A549 treated with ZK216348 at 1 μM for 4 hours (cell line): ENCODE measurements at places on chromosomes 5 and 9. TPM values are rescaled to one million over a fixed set of nuclear protein-coding genes. Genes with fewer than 3 reads are reported as not detected.

Gene TMEM171
- 4.8 to 7.4 TPM (median 6.3 TPM) in 5 replicates for total RNA-seq

Gene PCDHB12
- not detected in 5 replicates for total RNA-seq

Gene ANXA2R
- total RNA-seq = 1.9 to 3.9 TPM (median 3.2 TPM) in 5 replicates

Gene PTGES
- total RNA-seq = 117 to 168 TPM (median 139 TPM) in 5 replicates

Gene CLIC3
- total RNA-seq = 2.2 to 4.2 TPM (median 3.7 TPM) in 5 replicates

Gene PDLIM4
- total RNA-seq = 0.47 to 1.2 TPM (median 0.63 TPM) in 5 replicates

Gene FOXD4L5
- total RNA-seq = 0.06 to 0.11 TPM (median 0.11 TPM) in 3 of 5 replicates, not detected in the others

Gene RMRP
- total RNA-seq = 7.2 to 17.6 TPM (median 8.8 TPM) in 3 of 5 replicates, not detected in the others

Gene ITGA1
- 0.55 to 2.1 TPM (median 1.5 TPM) in 5 replicates for total RNA-seq

Gene HAPLN1
- not detected in 5 replicates for total RNA-seq

Gene ARHGEF39
- total RNA-seq = 14.7 to 19.5 TPM (median 18.0 TPM) in 5 replicates

Gene RNF130
- total RNA-seq = 36.9 to 45.0 TPM (median 42.5 TPM) in 5 replicates

Gene DAB2IP
- total RNA-seq = 10.3 to 15.4 TPM (median 12.9 TPM) in 5 replicates

Gene SOX30
- not detected in 5 replicates for total RNA-seq

Gene RNF44
- 22.0 to 41.5 TPM (median 37.5 TPM) in 5 replicates for total RNA-seq

Gene ECM2
- total RNA-seq = 0.09 to 0.19 TPM (median 0.15 TPM) in 4 of 5 replicates, not detected in the other

Gene GFM2
- total RNA-seq = 23.8 to 26.3 TPM (median 24.9 TPM) in 5 replicates

Gene PCDHA6
- 0.04 to 0.12 TPM (median 0.12 TPM) in 3 of 5 replicates, not detected in the others for total RNA-seq

Gene PPP1R26
- total RNA-seq = 10.5 to 21.5 TPM (median 20.0 TPM) in 5 replicates

Gene CATSPER3
- 0.20 to 0.57 TPM (median 0.40 TPM) in 5 replicates for total RNA-seq

Gene JMY
- total RNA-seq = 1.6 to 4.1 TPM (median 3.3 TPM) in 5 replicates

Gene CBY3
- not detected in 5 replicates for total RNA-seq

Gene NFIL3
- total RNA-seq = 9.8 to 13.4 TPM (median 11.1 TPM) in 5 replicates

Gene STK32A
- 0.20 to 0.74 TPM (median 0.29 TPM) in 5 replicates for total RNA-seq

Gene PCYOX1L
- total RNA-seq = 1.8 to 3.1 TPM (median 2.7 TPM) in 5 replicates

Gene ZMYND19
- 34.1 to 61.4 TPM (median 59.9 TPM) in 5 replicates for total RNA-seq

Gene TMEM215
- not detected in 5 replicates for total RNA-seq

Gene SPTAN1
- total RNA-seq = 121 to 167 TPM (median 157 TPM) in 5 replicates

Gene TLX3
- total RNA-seq = not detected in 5 replicates

Gene LCP2
- not detected in 5 replicates for total RNA-seq

Gene IL7R
- total RNA-seq = 0.19 to 0.55 TPM (median 0.35 TPM) in 5 replicates

Gene PDCD1LG2
- total RNA-seq = 0.19 to 0.33 TPM (median 0.29 TPM) in 5 replicates

Gene GABRG2
- total RNA-seq = not detected in 5 replicates

Gene EGFL7
- 29.7 to 58.6 TPM (median 53.0 TPM) in 5 replicates for total RNA-seq

Gene DMRTA1
- total RNA-seq = 0.63 to 0.88 TPM (median 0.79 TPM) in 5 replicates

Gene MARCHF11
- total RNA-seq = not detected in 5 replicates

Gene GRXCR2
- not detected in 5 replicates for total RNA-seq

Gene SPATA31A6
- total RNA-seq = not detected in 5 replicates

Gene SHLD3
- 1.6 to 3.5 TPM (median 2.1 TPM) in 5 replicates for total RNA-seq

Gene MRPS30
- 32.3 to 43.8 TPM (median 38.3 TPM) in 5 replicates for total RNA-seq

Gene TIMD4
- 0.85 to 1.7 TPM (median 1.4 TPM) in 5 replicates for total RNA-seq

Gene FABP6
- 0.45 to 1.6 TPM (median 1.1 TPM) in 5 replicates for total RNA-seq

Gene RNF183
- not detected in 5 replicates for total RNA-seq

Gene TUSC1
- total RNA-seq = 4.2 to 8.5 TPM (median 7.7 TPM) in 5 replicates

Gene SLIT3
- 11.1 to 22.5 TPM (median 17.4 TPM) in 5 replicates for total RNA-seq

Gene IL31RA
- total RNA-seq = 0.71 to 1.6 TPM (median 1.4 TPM) in 5 replicates

Gene MEIKIN
- total RNA-seq = not detected in 5 replicates

Gene TAF11L10
- not detected in 5 replicates for total RNA-seq

Gene HRCT1
- 0.18 to 0.61 TPM (median 0.26 TPM) in 4 of 5 replicates, not detected in the other for total RNA-seq

Gene TLR4
- total RNA-seq = 0.05 to 0.16 TPM (median 0.13 TPM) in 5 replicates

Gene FRMPD1
- 0.02 to 0.06 TPM (median 0.04 TPM) in 4 of 5 replicates, not detected in the other for total RNA-seq

Gene CEP120
- 7.4 to 12.8 TPM (median 11.9 TPM) in 5 replicates for total RNA-seq

Gene PLAC8L1
- 0.34 to 0.75 TPM (median 0.70 TPM) in 3 of 5 replicates, not detected in the others for total RNA-seq
